Body of pancreas (tissue), 4 donors: ENCODE measurements at places on chromosomes 7 and 10. TPM values are rescaled to one million over a fixed set of nuclear protein-coding genes. Genes with fewer than 3 reads are reported as not detected.
A peak's percentile ranks its signal among the peaks of the same experiment; 100 is the strongest.

The CPN1 gene
- not detected for total RNA-seq

DNA sequence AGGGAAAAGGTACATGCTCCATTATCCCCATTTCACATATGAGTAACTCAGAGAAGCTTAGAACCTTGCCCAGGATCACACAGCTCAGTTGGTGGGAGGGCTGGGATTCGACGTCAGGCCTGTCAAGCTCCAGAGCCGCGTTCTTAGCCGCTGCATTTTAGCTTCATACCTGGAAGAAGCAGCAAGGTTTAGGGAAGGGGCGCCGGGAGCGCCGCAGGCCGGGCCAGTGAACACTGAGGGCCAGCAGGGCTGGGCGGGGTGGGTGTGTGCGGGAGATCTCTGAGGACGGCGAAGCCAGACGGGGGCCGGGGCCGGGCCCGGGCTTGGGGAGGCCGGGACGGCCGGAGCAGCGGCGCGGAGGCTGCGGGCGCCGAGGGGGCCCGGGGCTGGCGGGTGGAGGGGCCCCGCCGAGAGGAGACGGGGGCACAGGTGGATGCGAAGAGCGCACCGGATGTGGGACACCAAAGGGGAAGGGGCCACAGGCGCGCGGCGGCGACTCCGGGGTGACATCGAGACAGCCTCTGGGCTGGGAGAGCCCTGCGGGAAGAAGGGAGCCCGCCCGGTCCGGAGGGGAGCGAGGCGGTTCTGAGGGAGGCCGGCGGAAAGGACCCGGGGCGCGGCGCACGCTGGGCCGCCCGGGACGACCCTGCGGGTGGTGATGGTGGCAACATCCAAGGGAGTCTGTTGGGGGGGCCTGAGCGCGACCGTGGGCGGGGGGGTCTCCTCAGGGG, 498 bp downstream of the NDST2 start:
- peak; percentile 31 for DNase-seq

- no peak for DNase-seq
Observed at GRCh38 chr7:114819616-114820362, 102.1 kb upstream of the MDFIC start.

The CDC123 gene
- 38.2 TPM for total RNA-seq

The TAS2R4 gene
- 3.4 TPM for total RNA-seq

DNA sequence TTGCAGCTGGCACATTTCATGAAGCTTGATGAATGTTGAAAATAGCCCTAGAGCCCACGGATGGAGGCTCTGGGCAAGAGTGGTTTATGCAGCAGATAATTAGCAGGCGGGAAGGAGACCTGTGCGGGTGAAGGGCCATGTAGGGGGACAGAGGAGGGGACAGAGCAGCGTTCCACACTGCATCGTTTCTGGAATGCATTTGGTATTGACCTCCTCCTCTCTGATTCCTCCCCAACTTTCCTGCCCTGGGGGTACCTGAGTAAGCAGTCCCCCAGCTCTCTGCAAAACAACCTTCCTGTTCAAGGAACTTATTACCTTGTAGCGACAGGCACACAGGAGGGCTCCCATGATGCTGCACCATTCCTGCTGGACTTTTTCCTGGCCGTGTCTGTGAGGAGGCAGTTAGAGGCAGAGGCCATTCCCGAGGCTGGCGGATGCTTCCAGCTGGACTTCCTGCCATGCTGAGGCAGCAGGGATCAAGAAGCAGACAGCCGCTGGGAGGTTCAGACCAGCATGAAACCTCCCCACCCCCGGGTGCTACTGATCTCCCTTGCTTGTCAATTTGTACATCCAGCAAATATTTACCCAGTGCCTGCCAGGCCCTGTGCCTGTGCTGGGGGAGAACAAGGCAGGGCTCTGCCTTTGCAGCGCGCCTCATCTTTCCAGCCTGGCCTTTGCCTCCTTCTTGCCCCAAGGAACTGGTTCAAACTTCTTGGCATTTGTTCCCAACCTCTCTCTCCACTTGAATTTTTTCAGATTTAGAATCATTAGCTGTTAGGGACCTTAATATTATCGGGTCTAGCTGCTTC, 28.7 kb downstream of the SLC29A3 start:
- DNase-seq, result no peak

The MSMB gene
- total RNA-seq, result not detected

The GHRHR gene
- not detected for total RNA-seq

DNA sequence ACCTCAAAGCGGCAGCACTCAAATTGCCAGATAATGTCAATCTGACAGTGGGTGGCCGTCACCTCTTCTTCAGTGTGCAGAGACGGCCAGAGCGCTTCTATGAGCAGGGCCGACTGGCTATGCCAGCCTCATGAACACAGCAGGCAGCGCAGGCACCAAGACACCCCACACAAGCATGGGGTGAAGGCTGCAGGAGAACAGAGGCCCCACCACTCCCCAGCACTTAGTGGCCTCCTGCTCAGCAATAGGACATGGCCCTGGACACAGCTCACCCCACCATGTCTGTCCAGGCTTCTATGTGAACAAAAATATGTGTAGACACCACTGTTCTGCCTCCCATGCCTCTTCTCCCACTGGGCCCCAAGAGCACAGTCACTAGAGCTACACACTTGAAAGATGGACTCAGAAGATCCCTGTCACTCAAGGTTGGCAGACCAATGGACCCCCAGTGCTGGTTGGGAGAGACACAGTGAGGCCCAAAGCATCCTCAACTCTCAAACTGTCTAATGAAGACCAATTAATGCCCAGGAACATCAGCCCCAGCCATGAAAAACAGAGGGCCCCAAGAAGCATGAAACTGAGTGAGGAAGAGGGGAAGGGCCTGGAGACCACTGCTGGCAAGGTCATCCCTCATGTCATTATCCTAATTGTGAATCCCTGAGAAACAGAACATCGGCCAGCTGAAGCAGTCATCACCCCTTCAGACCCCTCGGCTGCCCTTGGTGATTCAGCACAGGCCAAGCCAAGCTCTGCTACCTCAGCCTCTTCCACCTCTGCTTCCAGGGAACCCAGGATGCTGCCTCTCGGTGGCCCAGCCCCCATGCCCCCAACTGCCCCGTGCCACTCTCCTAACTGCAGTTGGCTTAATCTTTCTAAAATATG, 77.7 kb downstream of the GRID1 start:
- DNase-seq, result peak; percentile 4

DNA sequence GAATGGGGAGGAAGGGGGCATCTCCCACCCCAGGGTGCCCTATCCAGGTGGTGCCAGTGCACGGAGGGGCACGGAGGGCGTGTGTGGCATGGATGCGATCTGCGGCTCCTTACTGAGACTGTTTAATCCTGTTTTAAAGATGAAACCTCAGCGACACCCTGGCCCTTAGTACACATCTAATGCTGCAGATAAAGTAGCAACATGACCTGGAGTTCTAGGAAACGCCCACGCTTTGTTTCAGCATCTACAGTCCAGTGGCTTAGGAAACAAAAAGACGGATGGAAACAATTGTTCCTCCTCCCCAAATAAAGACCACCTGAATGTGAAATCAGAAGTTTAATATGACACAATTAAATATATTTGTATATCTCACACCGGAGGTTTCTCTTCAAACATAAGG, 201.9 kb downstream of the DNAJB6 start:
- DNase-seq, result no peak

DNA sequence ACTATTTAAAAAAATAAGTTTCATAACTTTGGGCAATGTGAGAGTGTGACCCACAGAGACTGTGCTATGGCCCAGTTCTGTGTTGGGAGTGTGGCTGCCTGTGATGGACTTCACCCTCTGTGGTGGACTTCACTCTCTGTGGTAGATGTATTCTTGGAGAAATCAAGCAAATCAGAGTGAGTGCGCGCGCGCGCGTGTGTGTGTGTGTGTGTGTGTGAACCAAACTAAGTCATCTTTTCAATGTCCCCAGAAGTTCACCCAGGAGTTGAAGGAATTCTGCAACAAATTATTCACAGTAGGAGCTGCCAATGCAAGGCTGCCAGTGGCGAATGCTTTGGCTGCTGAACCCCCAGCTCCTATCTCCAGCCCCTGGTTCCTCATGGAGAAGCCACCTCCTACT, 184.5 kb downstream of the ADAM12 start:
- DNase-seq, result no peak

DNA sequence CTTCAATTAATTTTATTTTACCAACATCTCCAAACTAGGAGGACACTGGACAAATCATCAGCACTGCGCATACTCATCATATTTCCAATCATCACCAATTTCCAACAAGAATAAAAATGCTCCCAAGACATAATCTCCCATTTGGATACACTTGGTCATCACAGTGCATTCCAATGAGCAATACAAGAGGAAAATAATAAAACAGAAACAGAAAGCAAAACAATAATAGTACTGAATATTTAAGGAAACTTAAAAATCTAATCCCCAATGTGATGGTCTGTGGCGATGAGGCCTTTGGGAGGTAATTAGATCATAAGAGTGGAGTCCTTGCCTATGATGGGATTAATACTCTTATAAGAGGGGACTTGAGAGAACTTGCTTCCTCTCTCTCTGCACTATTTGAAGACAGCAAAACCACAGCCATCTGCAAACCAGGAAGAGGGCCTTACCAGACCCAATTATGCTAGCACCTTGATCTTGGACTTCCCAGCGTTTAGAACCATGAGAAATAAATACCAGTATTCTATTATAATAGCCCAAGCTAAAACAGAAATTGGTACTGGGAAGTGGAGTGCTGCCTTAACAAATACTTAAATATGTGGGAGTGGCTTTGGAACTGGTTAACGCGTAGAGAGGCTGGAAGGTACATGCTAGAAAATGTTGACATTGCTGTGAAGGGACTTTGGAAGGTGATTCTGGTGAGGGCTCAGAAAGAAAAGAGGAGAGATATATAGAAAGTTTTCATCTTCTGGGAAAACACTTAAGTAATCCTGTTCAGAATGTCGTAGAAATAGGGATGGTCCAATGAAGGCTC, 91.5 kb downstream of the JAZF1 start:
- no peak for DNase-seq

DNA sequence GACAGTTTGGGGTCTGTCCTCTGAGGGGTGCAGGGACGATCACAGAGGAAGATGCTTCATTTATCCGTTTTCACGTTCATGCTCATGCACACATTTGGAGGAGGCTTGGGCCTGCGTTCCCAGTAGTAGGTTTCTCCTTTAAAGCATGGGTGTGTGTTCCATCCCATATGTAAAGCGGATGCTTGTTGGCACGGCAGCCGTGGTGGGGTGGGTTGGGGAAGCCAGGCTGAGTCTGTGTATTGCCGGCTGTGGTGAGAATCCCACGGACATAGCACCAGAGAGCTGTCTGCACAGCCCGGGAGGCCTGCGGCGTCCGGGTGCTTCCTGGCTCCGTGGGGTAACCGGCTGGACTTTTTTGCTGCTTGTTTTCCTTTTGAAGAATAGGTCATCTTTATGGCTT, 440 bp downstream of the JAKMIP3 start:
- DNase-seq, result no peak

DNA sequence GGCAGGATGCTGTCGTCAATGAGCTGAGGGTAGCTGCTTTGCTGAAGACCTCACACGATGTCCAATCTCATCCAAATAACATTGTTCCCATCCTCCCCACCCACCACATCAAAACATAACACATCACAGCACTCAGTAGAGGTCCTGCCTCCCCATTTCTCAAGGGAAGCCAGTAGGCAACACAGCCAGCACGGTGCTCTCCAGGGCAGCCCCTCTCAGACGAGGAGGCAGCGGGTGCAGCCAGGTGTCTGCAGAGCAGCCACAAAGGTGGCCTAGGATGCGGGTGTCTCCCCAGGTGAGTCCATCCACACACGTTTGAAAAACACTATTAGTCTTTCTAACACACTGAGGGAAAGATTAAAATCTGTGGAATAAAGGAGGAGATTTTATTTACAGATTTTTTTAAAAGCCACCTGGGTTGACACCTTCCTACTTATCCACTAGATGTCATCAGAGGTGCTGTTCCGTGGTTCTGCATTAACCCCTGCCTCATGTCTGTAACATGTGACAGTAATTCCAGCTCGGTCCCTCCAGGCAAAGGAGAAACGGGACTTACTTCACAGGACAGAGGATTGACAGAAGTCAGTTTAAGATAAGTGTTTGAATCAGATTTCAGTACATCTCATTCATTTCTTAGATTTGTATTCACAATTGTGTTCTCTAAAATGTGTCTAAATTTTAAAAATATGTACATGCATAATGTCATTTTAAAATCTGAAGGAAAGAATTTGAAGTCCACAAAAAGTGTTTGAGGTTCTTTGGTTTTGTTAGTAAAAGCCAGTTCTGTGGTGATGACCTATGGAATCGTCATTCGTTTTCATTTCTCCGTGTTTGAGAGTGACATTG, 68.0 kb downstream of the LANCL2 start:
- no peak for DNase-seq

- no peak for DNase-seq
Observed at GRCh38 chr10:121662945-121663917, 65.0 kb upstream of the FGFR2 start.

The CH25H gene
- 2.0 TPM for total RNA-seq

- DNase-seq, result no peak
Observed at GRCh38 chr10:70528741-70529362, 50.3 kb downstream of the PALD1 start.

The AKR1D1 gene
- total RNA-seq, result not detected

GRCh38 chr10:61356354-61356753, 96.8 kb downstream of the TMEM26 start:
- DNase-seq, result no peak

GRCh38 chr10:18229826-18230225, 89.6 kb downstream of the CACNB2 start:
- DNase-seq, result no peak

DNA sequence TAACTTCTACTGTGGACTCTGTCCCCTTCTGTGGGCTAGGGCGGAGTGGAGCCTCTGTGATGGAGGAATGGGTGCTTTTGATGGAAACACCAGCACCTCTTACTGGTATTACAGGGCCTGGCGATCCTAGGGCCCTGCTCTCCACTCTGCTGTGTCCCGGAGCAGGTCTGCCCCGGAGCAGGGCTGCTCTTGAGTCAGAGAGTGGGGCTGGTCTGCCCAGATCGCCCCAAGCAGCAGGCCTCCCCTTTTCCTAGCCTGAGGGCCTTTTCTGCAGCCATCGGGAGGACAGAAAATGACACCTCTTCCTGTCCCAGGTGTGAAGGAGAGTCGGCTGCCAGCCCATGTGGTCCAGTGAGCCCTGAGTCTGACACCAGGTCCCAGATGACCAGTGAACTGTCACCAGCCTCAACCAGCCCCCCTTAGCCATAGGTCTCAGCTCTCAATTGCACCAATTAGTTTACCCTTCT, 1.4 kb downstream of the ZNF282 start:
- DNase-seq, result no peak

GRCh38 chr7:80464211-80464610, 47.7 kb downstream of the GNAT3 start:
- DNase-seq, result no peak

The CALML5 gene
- not detected for total RNA-seq

- DNase-seq, result no peak
Observed at GRCh38 chr7:91030680-91031380, 233.4 kb upstream of the FZD1 start.

The PIP gene
- total RNA-seq, result not detected
